ENCODE measurements at places on chromosomes 7 and 10. TPM values are rescaled to one million over a fixed set of nuclear protein-coding genes. Genes with fewer than 3 reads are reported as not detected.

DNA sequence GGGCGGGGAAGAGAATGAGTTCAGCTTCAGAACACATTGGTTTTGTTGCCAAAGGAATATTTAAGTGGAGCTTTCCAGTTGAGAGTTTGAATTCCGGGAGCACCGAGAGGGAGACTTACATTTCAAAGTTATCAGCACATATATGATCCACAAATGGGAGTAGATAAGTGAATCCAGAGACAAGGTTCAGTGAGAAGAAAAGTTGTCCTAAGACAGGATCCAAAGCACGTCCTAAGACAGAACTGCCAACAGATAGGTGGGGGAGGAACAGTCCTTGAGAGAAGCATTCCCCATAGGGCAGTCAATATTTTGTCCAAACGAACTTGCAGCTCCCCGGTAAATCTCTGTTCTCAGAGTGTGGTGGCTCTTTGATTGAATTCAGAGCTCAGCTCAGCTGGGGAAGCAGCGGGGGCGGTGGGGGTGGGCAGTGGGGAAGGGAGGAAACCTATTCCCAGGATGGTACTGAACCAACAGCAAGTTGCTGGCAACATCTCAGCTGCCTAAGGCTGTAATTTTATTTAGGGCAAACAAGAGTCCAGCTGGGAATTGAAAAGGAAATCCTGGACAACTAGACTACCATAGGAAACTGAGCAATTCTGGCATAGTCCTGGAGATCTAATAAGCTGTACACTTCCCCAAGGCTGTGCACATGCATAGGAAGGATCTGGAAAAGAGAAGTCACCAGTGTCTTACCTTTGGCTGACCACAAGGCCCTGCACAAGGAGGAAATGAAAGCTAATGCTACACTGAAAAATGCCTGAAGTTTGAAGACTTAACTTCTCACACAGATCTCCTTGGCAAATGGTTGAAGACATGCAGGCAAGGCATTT is 94.2 kb upstream of the CXCL12 start:
- no peaks in the 10 kb centered on the region for H3K36me3 ChIP-seq
- no peak overlapping the region for H3K4me3 ChIP-seq
- H3K27me3 ChIP-seq = no peaks in the 10 kb centered on the region
- no peaks in the 10 kb centered on the region for H3K4me1 ChIP-seq
- no peak overlapping the region for H3K27ac ChIP-seq
- no peak for DNase-seq

DNA sequence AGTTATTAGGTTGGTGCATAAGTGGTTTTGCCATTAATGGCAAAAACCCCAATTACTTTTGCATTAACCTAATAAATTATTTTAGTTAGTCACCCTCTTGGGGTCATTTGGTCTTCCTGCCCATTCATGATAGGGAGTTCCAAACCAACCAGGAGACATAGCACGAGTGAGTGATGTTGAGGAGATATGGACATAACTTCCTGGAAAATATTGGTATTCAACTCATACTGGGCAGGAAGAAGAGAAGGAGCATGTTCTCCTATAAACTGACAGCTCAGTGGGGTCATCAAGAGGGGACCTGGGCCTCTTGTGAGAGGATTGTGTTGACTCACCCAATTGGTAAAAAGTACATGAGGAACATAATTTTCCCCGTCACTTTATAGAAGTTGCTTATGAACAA is 23.7 kb downstream of the SPAG6 start:
- no peak overlapping the region for H3K27ac ChIP-seq
- H3K4me1 ChIP-seq = no peaks in the 10 kb centered on the region
- no peaks in the 10 kb centered on the region for H3K27me3 ChIP-seq
- H3K36me3 ChIP-seq = no peaks in the 10 kb centered on the region

GRCh38 chr10:91944880-91945630 is 21.5 kb downstream of the BTAF1 start:
- DNase-seq = peak; percentile 64
- H3K4me1 ChIP-seq = no peaks in the 10 kb centered on the region
- H3K4me3 ChIP-seq = no peak overlapping the region
- no peaks in the 10 kb centered on the region for H3K36me3 ChIP-seq

DNA sequence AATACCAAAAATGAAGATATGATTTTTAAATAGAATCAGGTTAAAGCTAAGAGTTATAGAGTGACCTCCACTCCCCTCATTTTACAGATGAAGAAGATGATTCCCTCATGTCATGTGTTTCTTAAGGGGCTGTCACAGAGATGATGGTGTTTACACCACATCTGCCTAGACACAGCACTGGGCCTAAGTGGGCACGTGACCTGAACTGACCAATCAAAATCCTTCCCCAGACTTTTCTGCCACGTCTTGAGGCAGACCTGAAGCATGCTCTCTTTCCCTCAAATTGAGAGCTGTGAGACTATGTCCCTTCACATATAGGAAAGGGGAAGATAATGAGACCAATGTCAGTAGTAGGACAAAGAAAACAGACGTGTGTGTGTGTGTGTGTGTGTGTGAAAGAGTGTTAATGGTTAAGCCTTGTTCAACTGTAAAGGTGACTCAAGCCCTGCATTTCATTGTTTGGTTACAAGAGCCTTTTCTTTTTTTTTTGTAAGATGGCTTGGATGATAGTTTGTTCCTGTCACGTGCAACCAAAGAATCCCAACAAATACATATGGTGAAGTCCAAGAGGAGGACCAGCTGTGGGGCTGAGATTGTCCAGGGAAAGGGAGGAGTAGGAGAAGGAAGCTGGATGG is 172.8 kb upstream of the AOAH start:
- no peaks in the 10 kb centered on the region for H3K4me1 ChIP-seq
- no peak overlapping the region for H3K27ac ChIP-seq
- no peak overlapping the region for H3K4me3 ChIP-seq
- H3K27me3 ChIP-seq = no peaks in the 10 kb centered on the region

GPR26 gene
- not detected for total RNA-seq

NAT16 gene
- not detected for total RNA-seq

DNA sequence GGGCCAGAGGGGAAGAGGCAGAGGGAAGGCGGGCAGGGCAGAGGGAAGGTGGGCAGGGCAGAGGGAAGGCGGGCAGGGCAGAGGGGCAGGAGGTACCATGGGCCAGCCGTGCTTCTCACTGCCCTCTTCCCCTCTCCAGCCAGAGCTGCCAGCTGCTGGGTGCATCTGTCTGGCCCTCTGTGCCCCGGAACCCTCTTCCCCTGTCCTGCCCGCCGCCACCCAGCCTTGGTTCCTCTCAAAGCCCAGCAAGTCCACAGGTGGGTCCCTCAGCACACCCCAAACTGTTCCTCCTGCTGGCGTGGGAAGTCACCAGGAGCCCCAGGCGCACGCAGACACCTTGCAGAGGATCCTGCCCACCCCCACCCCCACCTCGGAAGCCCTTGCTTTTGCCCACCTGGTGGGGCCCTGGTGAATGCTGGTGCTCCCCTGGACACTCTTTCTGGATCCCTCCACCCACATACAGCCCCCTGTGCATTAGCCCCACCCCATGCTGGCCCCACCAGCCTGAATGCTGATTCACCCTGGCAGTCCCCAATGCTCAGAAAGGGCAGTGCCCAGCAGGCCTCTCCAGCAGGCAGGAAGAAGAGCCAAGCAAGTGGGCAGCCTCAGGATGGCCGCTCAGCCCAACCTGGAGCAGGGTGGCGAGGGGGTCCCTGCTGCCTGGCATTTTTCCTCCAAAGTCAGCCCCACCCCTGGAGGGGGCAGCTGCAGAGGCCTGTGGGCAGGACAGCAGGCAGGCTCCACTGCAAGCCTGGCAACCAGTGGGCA is 1.9 kb upstream of the PWWP2B start:
- no peaks in the 10 kb centered on the region for H3K27me3 ChIP-seq
- peak overlapping the region; percentile 58 for H3K4me3 ChIP-seq
- no peak for DNase-seq
- H3K4me1 ChIP-seq = no peaks in the 10 kb centered on the region
- no peaks in the 10 kb centered on the region for H3K36me3 ChIP-seq

DNA sequence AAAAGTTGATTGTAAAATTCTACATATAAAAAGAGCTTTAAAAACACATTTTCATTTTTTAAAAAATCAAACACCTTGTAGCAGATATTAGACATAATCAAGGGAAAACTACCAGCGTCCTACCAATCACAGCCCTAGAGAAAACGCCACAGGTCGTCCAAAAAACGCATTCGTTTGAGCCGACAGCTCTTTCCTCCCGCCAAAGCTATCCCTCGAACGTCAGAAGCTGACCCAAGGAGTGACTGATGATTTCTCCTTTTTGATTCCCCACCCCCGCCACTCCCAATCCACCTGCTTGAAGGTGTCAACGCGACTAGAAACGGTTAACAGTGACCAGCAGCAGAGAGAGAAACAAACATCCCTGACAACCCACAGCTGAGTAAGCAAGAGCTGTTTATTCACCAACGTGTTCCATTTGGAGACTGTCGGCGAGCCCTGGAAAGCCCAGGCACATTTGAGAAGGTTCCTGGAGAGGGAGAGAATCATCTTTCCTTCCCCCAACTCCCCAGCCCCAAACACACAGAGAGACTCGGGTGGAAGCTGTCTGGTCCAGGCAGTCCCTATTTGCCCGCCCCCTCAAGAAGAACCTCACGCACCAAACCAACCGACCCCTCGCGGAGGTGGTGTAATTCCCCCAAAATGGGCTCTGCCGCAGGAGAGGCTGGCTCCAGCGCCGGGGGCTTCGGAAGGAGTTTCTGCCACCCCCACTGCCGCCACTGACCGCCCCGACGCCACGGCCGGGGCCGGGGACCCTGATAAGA is 622 bp downstream of the CPEB3 start:
- H3K4me1 ChIP-seq = no peaks in the 10 kb centered on the region
- H3K36me3 ChIP-seq = no peaks in the 10 kb centered on the region
- peak overlapping the region; percentile 78 for H3K4me3 ChIP-seq
- H3K27ac ChIP-seq = peak overlapping the region; percentile 76
- no peaks in the 10 kb centered on the region for H3K27me3 ChIP-seq

- H3K27me3 ChIP-seq = no peaks in the 10 kb centered on the region
- H3K4me1 ChIP-seq = no peaks in the 10 kb centered on the region
- H3K27ac ChIP-seq = no peak overlapping the region
- no peak overlapping the region for H3K4me3 ChIP-seq
- no peak for DNase-seq
Observed at GRCh38 chr7:42217053-42217452, 20.0 kb downstream of the GLI3 start.

DNA sequence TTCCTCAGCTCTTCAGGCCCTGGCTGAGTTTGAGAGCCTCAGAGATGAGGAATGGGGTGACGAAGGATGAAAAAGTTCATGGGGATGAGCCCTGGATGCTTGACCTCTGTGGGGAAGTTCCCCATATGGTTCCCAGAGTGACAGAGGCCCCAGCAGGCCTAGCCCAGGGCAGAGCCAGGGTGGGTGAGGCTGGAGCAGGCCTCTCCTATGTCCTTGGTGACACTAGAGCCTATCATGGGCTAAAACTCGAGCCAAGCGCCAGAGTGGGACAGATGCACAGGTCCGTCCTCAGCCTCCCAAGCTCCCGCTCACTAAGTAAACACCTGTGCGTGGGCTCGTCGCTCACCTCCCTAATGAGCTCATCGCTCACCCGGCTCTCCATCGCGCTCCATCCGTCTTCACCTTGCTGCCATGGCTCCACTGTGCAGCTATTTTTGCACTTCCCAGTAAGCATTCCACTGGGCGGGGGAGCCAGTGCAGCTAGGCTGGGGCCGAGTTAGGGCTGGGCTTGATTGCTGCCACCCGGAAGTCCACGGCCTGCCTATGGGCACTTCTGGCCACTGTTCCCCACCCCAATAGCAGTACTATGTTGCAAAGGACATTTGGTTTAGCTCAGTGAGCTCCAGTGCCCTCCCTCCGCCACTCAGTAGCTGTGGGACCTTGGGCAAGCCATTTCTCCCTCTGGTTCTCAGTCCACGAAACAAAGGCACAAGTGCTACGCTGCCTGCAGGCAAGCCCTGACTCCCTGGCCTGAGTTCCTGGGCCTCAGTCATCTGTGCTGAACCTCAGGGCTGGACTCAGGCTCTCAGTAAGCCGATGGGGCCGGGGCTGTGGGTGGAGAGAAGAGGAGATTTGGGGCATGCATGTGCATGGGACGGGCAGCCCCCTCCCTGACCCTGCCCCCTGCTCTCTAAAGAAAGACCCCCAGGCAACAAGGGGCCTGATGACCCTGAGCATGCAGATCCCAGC is 117.3 kb upstream of the PCBD1 start:
- no peak overlapping the region for H3K27ac ChIP-seq
- no peak for DNase-seq
- no peak overlapping the region for H3K4me3 ChIP-seq
- no peaks in the 10 kb centered on the region for H3K36me3 ChIP-seq
- peaks cover 5% of the 10 kb centered on the region for H3K27me3 ChIP-seq

ATOH7 gene
- not detected for total RNA-seq

DNA sequence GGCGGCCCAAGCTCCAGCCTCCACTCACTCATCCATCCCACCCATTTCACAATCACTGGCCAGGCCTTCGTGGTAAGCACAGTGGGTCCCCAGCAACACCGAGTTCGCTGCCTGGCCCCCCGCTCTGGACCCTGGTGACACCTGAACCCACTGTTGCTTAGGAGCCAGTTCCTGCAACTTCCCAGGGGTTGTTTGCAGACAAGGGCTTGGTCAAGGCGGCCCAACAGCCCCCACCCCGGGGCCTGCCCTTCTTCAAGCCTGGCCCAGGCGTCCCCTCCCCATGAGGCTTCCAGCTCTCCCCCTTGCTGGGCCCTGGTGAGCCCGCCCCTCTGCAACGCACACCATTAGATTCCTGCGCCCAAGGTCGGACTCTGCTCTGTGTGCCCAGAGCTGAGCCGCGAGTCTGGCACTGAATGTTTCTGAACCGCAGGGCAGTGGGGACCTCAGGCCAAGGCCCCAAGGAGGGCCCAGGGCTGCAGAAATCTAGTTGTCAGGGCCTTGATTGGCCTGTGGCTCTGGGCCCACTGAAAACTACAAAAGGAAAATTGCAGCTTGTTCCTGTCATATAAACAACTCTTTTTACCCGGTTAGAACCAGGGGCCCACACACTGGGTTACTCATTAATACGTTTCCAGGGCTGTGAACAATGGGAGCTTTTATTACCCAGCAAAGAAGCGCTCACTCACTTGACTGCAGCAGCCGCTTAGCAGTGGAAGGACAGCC is 2.1 kb upstream of the COX19 start:
- peaks cover 2% of the 10 kb centered on the region for H3K36me3 ChIP-seq
- no peak overlapping the region for H3K27ac ChIP-seq
- DNase-seq = no peak
- H3K4me3 ChIP-seq = no peak overlapping the region
- peaks cover 3% of the 10 kb centered on the region for H3K4me1 ChIP-seq

- no peak overlapping the region for H3K27ac ChIP-seq
- H3K36me3 ChIP-seq = no peaks in the 10 kb centered on the region
- no peak overlapping the region for H3K4me3 ChIP-seq
Observed at GRCh38 chr7:128005117-128005516, 26.1 kb downstream of the LRRC4 start.

Measured in fibroblast of lung (primary cell).